ENCODE measurements at places on chromosomes 7 and 10. TPM values are rescaled to one million over a fixed set of nuclear protein-coding genes. Genes with fewer than 3 reads are reported as not detected.

Gene PRLHR
- 0.01 TPM for polyA plus RNA-seq

Gene PHKG1
- 0.47 TPM for polyA plus RNA-seq

Gene PLXDC2
- polyA plus RNA-seq: 1.5 TPM

Gene ZNF862
- polyA plus RNA-seq: 9.8 TPM

Gene KCND2
- 0.46 TPM for polyA plus RNA-seq

Gene LLCFC1
- not detected for polyA plus RNA-seq

Gene TRPV5
- polyA plus RNA-seq: not detected
